ENCODE measurements at places on chromosomes 5 and 9. TPM values are rescaled to one million over a fixed set of nuclear protein-coding genes. Genes with fewer than 3 reads are reported as not detected.

HMGCR gene
- total RNA-seq, result 85.4 TPM

C9 gene
- not detected for total RNA-seq

RUSC2 gene
- 37.6 TPM for total RNA-seq

SLC6A18 gene
- not detected for total RNA-seq

GOLPH3 gene
- total RNA-seq, result 88.1 TPM

FAM221B gene
- not detected for total RNA-seq

NLN gene
- 17.7 TPM for total RNA-seq

WWC1 gene
- total RNA-seq, result 7.8 TPM

GMCL2 gene
- total RNA-seq, result not detected

LAMC3 gene
- total RNA-seq, result not detected

MAST4 gene
- total RNA-seq, result 15.9 TPM

SAXO1 gene
- total RNA-seq, result not detected

GABRA1 gene
- total RNA-seq, result not detected

TEX48 gene
- not detected for total RNA-seq

UGT3A2 gene
- not detected for total RNA-seq

ADAMTS2 gene
- total RNA-seq, result 162 TPM

CENPH gene
- 12.0 TPM for total RNA-seq

ANXA2R gene
- 0.97 TPM for total RNA-seq

TNFSF15 gene
- 0.16 TPM for total RNA-seq

LURAP1L gene
- total RNA-seq, result 7.6 TPM

ANKDD1B gene
- 0.16 TPM for total RNA-seq

OTULINL gene
- not detected for total RNA-seq

PCDHA5 gene
- not detected for total RNA-seq

SOX30 gene
- total RNA-seq, result not detected

SPINK6 gene
- total RNA-seq, result not detected

LRRC19 gene
- total RNA-seq, result not detected

ZDHHC11 gene
- 0.54 TPM for total RNA-seq

SPATA31A3 gene
- total RNA-seq, result not detected

BAAT gene
- total RNA-seq, result not detected

F2RL1 gene
- 35.8 TPM for total RNA-seq

ADRA1B gene
- total RNA-seq, result 5.2 TPM

GRM6 gene
- not detected for total RNA-seq

PCDHA13 gene
- total RNA-seq, result not detected

DHX29 gene
- total RNA-seq, result 31.8 TPM

ZNF474 gene
- not detected for total RNA-seq

LMX1B gene
- total RNA-seq, result not detected

LHX6 gene
- total RNA-seq, result 1.8 TPM

DND1 gene
- not detected for total RNA-seq

TJP2 gene
- 57.6 TPM for total RNA-seq

F2RL2 gene
- total RNA-seq, result 2.9 TPM

NUP214 gene
- total RNA-seq, result 33.9 TPM

SPINK13 gene
- total RNA-seq, result not detected

NPDC1 gene
- 51.2 TPM for total RNA-seq

TEK gene
- total RNA-seq, result 10.5 TPM
